Tibial nerve (tissue), 4 donors: ENCODE measurements at places on chromosomes 6 and 20.

GRCh38 chr6:163349696-163350095 lies 64.8 kb upstream of the QKI start:
- DNase-seq, result no peak

- DNase-seq, result no peak
These were observed 235.8 kb upstream of the KCNG1 start for GRCh38 chr20:51258582-51259165.

DNA sequence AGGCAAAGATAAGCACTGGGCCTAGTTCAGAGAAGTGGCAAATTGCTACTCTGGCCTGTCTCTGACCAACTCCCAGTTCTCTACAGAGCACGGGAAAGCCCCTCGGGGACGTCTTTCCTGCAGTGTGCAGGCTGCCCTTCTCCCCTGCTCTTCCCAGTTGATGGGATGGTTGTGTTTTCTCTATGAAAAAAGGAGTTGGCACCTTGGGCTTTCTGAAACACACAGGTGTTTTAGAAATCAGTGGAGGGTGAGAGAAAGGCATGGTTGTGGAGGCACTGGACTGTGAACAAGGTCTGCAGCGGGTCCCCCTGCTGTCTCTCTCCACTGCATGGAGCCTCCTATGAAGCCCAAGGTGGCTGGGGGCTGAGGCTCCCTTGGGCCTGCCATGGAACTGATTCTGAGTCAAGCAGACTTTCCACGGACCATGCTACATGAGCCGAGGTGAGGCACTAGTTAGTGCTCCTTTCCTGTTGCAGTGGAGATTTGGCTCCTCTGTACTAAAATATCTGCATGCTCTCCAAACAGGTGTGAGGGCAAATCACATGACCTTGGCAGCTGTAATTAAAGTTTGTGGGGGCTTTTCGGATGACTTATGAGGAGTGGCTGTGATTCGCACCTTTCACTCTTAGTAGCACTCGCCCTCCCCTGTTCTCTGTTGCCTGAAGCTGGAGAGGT lies 16.3 kb downstream of the GTSF1L start:
- no peak for DNase-seq

- DNase-seq, result no peak
These were observed 444.2 kb upstream of the JAG1 start for GRCh38 chr20:11117808-11118528.

DNA sequence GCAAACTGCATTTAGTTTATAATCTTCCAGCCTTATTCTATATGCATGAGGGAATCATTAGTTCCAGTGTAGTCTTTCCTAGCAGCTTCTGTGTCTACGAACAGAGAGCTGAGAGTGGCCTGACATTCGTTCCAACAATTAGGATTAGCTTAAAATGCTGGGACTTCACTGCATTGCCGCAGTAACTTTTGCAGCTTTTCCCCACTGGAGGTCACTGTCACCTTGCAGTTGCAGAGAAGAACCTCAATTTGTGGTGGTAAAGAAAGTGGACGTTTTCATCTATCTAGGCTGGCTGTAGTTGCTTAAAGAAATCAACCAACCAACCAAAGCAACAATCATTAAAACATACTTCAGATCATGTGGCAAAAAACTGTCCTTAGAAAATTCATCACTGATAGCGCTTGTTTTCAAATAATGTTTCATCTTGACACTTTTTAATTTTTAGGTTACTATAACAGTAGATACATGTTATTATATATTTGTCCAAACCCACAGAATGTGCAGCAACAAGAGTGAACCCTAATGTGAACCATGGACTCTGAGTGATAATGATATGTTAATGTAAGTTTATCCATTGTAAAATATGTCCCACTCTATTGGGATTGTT lies 12.2 kb downstream of the MYLK4 start:
- DNase-seq, result peak; percentile 54
